Spinal cord (tissue), 10 donors: ENCODE measurements at places on chromosomes 12 and 14.
A peak's percentile ranks its signal among the peaks of the same experiment; 100 is the strongest.

DNA sequence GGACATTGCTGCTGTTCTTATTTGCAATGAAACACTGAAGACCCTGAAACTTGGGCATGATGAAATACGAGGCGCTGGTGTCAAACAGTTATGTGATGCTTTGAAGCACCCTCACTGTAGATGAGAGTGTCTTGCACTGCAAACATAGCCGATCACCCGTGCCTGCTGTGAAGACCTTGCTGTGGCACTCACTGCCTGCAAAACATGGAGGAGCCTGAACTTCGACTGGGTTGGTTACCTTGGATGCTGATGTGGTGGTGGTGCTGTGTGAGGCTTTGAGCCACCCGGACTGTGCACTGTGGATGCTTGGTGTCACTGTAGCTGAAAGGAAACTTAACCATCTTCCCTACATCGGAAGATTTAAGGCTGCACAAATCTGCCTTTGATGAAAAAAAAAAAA lies 162.9 kb downstream of the GLT1D1 start:
- no peak overlapping the region for H3K27ac ChIP-seq
- no peak overlapping the region for H3K4me3 ChIP-seq
- no peaks in the 10 kb centered on the region for H3K36me3 ChIP-seq
- H3K4me1 ChIP-seq, result no peaks in the 10 kb centered on the region
- H3K27me3 ChIP-seq, result no peaks in the 10 kb centered on the region
- no peak for DNase-seq

DNA sequence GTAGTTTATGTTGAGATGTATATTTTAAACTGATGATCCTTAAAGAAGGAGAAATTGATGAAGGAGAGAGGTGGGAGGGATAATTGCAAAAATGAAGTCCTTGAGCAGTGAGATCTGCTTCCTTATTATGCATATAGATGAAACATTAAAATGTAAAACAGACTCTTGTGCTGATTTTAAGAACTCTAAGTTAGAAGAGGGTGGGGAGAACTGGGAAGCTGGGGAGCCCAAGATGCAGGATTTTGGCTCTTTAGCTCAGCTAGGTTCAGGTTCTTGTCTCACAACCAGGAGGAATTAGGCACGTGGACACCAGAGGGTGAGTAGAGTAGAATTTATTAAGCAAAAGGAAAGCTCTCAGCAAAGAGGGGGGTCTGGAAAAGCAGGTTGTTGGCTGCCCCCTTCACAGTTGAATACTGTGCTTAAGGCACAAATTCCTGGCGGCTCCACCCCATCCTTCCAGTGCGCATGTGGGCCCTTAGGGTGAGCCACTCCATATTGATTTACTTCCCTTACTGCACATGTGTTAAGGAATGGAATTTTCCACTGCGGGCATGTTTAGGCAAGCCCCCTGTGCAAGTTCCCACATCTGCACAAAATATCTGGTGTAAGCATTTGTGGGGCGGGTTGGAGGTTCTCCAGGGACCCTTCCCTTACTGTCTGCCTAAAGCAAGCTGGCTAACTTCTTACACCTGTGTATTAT lies 141.9 kb downstream of the BICD1 start:
- H3K27me3 ChIP-seq, result no peaks in the 10 kb centered on the region
- DNase-seq, result no peak
- no peak overlapping the region for H3K27ac ChIP-seq
- no peaks in the 10 kb centered on the region for H3K36me3 ChIP-seq
- H3K4me1 ChIP-seq, result no peaks in the 10 kb centered on the region

GRCh38 chr14:101791919-101792572 lies 30.5 kb downstream of the PPP2R5C start:
- H3K36me3 ChIP-seq, result peaks cover 9% of the 10 kb centered on the region
- H3K4me3 ChIP-seq, result no peak overlapping the region
- no peak for DNase-seq
- H3K27ac ChIP-seq, result no peak overlapping the region
- no peaks in the 10 kb centered on the region for H3K4me1 ChIP-seq

DNA sequence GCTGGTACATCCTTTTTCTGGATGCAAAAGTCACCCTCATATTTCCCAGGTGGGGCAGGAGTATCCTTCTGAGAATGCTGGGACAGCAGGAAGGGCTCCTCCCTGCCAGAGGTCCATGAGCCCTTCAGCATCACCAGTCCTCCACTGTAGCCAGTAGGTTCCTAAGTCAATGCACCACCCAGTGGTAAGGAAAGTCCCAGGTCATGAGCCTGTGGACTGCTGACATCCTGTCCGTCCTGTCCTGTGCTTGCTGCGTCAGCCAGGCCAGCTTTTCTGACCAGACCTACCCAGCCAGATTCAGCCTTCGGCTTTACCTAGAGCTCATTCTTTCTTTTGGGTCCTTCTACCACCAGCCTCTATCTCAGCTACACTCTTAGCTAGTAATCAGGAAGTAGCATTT lies 23.0 kb upstream of the ACTN1 start:
- H3K27me3 ChIP-seq, result no peaks in the 10 kb centered on the region
- no peak for DNase-seq
- no peak overlapping the region for H3K27ac ChIP-seq

GRCh38 chr12:113136128-113136989 lies 798 bp upstream of the RASAL1 start:
- no peak overlapping the region for H3K27ac ChIP-seq
- H3K27me3 ChIP-seq, result peaks cover 21% of the 10 kb centered on the region
- H3K4me3 ChIP-seq, result no peak overlapping the region
- no peak for DNase-seq

GRCh38 chr14:20477211-20477876 lies 8.1 kb downstream of the PNP start:
- H3K4me3 ChIP-seq, result no peak overlapping the region
- no peaks in the 10 kb centered on the region for H3K27me3 ChIP-seq
- DNase-seq, result no peak
- H3K36me3 ChIP-seq, result peaks cover 18% of the 10 kb centered on the region
- H3K27ac ChIP-seq, result no peak overlapping the region

GRCh38 chr12:58443273-58443980 lies 476.9 kb downstream of the LRIG3 start:
- no peak overlapping the region for H3K4me3 ChIP-seq
- no peak for DNase-seq
- H3K27me3 ChIP-seq, result no peaks in the 10 kb centered on the region

- H3K4me3 ChIP-seq, result no peak overlapping the region
- H3K36me3 ChIP-seq, result no peaks in the 10 kb centered on the region
- H3K4me1 ChIP-seq, result peaks cover 4% of the 10 kb centered on the region
- no peaks in the 10 kb centered on the region for H3K27me3 ChIP-seq
These were observed 132.3 kb downstream of the PAPOLA start for GRCh38 chr14:96634481-96634880.

DNA sequence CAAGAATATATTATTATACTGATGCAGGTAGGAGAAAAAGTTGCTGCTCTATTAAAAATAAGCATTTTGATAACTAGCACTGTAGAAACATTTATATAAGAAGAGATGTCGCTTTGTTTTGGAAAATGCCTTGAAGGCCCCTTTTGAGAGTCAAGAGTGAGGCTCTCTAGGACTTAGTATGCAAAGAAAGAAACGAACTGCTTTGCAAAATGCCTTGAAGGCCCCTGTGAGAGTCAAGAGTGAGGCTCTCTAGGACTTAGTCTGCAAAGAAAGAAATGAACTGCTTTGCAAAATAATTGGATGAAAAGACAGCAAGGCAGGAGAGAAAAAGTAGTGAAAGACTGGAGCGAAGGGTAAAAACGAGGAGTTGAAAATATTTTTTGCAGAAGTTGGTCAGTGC lies 65.9 kb downstream of the AVPR1A start:
- H3K36me3 ChIP-seq, result no peaks in the 10 kb centered on the region
- no peak overlapping the region for H3K4me3 ChIP-seq
- H3K27ac ChIP-seq, result peak overlapping the region; percentile 4
- no peak for DNase-seq

GRCh38 chr12:88650715-88651114 lies 70.4 kb upstream of the KITLG start:
- H3K4me1 ChIP-seq, result no peaks in the 10 kb centered on the region
- no peak for DNase-seq
- H3K27ac ChIP-seq, result no peak overlapping the region
- no peak overlapping the region for H3K4me3 ChIP-seq

GRCh38 chr12:58086006-58086405 lies 144.6 kb downstream of the ATP23 start:
- no peak overlapping the region for H3K27ac ChIP-seq
- H3K4me3 ChIP-seq, result no peak overlapping the region
- H3K27me3 ChIP-seq, result no peaks in the 10 kb centered on the region
- H3K36me3 ChIP-seq, result no peaks in the 10 kb centered on the region

GRCh38 chr12:65313719-65314317 lies 35.3 kb downstream of the MSRB3 start:
- no peaks in the 10 kb centered on the region for H3K36me3 ChIP-seq
- H3K4me3 ChIP-seq, result no peak overlapping the region
- no peak overlapping the region for H3K27ac ChIP-seq
- H3K4me1 ChIP-seq, result no peaks in the 10 kb centered on the region
- no peak for DNase-seq
- no peaks in the 10 kb centered on the region for H3K27me3 ChIP-seq

- H3K27ac ChIP-seq, result no peak overlapping the region
- H3K27me3 ChIP-seq, result no peaks in the 10 kb centered on the region
- H3K4me3 ChIP-seq, result no peak overlapping the region
These were observed 25.1 kb downstream of the PRKAB1 start for GRCh38 chr12:119692997-119693396.

GRCh38 chr14:101789222-101789621 lies 27.7 kb downstream of the PPP2R5C start:
- no peaks in the 10 kb centered on the region for H3K27me3 ChIP-seq
- H3K4me3 ChIP-seq, result no peak overlapping the region
- DNase-seq, result no peak
- H3K36me3 ChIP-seq, result peaks cover 7% of the 10 kb centered on the region

DNA sequence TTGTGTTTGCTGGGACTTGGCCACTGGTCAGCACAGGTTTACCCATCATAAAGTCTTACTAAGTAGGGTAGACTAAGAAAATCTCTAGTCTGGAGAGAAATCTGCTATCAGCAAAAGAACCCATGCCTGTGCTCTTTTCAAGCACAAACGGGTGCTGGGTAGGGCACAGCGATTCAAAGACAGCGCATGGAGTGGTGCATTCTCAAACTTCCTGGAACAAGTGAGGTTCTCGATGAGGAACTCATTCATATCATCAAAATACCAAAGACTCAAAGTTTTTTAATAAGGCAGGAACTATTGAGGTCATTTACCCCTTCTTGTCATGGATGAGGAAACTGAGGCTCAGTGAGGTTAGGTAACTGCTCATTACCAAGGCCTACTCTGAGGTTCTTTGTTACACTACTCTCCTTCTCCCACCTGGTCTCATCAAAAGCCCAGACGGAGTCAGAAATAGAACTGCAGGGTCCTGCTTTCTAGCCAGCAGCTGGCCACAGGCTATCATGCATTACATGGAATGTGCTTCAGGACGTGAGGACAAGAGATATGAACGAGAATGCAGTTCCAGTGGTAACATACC lies 390.3 kb downstream of the ZFP36L1 start:
- no peak for DNase-seq
- no peaks in the 10 kb centered on the region for H3K27me3 ChIP-seq
- no peak overlapping the region for H3K27ac ChIP-seq
- no peaks in the 10 kb centered on the region for H3K36me3 ChIP-seq
- no peak overlapping the region for H3K4me3 ChIP-seq

DNA sequence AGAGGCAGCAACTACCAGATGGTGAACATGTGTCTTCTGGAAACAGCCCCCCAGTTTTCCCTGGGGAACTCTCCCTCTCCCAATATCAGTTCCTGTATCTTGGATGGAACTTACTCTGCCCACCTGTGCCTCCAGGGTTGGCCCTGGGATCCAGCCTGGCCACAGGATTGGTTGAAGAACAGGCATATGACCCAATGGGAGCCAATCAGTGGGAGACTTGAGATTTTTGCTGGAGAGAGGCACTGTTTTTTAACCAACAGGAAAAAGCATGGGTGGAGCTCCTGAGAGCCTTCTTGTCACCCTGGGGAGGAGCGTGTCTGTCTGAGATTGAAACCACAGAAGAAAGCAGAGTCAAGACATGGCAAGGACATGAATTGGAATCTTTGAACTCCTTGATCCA lies 33.6 kb upstream of the COX6A1 start:
- no peaks in the 10 kb centered on the region for H3K36me3 ChIP-seq
- no peak for DNase-seq
- peaks cover 19% of the 10 kb centered on the region for H3K4me1 ChIP-seq
- H3K27me3 ChIP-seq, result no peaks in the 10 kb centered on the region
- H3K4me3 ChIP-seq, result no peak overlapping the region

GRCh38 chr12:11854011-11854499 lies 204.6 kb downstream of the ETV6 start:
- no peak overlapping the region for H3K4me3 ChIP-seq
- no peaks in the 10 kb centered on the region for H3K27me3 ChIP-seq
- peaks cover 13% of the 10 kb centered on the region for H3K4me1 ChIP-seq
- no peak overlapping the region for H3K27ac ChIP-seq

GRCh38 chr12:8867009-8867408 lies 44.6 kb downstream of the A2ML1 start:
- no peaks in the 10 kb centered on the region for H3K36me3 ChIP-seq
- DNase-seq, result no peak
- H3K27ac ChIP-seq, result no peak overlapping the region
- no peaks in the 10 kb centered on the region for H3K4me1 ChIP-seq
- no peak overlapping the region for H3K4me3 ChIP-seq

GRCh38 chr12:75488553-75488952 lies 8.0 kb downstream of the GLIPR1 start:
- DNase-seq, result no peak
- no peak overlapping the region for H3K27ac ChIP-seq
- H3K27me3 ChIP-seq, result no peaks in the 10 kb centered on the region
- no peaks in the 10 kb centered on the region for H3K4me1 ChIP-seq

DNA sequence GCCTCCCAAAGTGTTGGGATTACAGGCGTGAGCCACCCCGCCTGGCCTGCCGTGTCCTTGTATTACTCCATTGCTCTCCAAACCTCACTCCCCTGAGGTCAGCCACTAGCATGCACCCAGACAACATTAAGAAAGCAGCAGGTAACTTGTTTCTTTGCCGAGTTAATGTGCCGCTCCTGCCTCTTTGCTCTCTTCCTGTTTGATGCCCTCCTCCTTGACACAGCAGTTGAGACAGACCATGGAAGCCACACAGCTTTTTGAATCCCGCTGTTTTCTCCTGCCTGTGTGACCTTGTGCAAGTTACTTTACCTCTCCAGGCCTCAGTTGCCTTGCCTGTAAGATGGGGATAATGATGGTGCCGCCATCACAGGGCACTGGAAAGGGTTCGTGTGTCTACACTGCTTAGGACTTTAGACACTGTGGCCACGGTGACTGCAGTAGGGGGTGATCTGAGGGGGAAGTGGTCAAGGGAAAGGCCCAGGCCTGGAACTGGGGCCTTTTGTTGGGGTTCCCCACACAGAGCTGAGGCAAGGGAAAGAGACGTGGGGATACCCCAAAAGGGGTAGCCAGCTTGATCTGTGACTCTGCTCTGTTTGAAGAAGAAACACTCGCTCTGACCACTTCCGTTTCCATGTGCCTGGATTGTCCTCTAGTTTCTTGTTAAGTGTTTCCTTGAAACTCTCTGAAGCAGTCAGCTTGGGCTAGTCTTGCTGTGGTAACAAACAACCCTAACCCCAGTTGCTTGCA lies 69.3 kb downstream of the RIN3 start:
- H3K36me3 ChIP-seq, result no peaks in the 10 kb centered on the region
- no peaks in the 10 kb centered on the region for H3K4me1 ChIP-seq
